ENCODE measurements at places on chromosomes 5 and 9. TPM values are rescaled to one million over a fixed set of nuclear protein-coding genes. Genes with fewer than 3 reads are reported as not detected.

Gene SPINK4
- not detected for total RNA-seq

Gene CD72
- total RNA-seq = 9.4 TPM

Gene GABRA6
- total RNA-seq = not detected

Gene TARS1
- 248 TPM for total RNA-seq

Gene PLAA
- 32.2 TPM for total RNA-seq

Gene SLC34A3
- not detected for total RNA-seq

Gene SLC4A9
- total RNA-seq = 0.26 TPM

Gene ZFP2
- total RNA-seq = 0.40 TPM

GRCh38 chr5:140349244-140349643 lies 2.8 kb upstream of the HBEGF start:
- DNase-seq = no peak

- no peak for DNase-seq
Observed at GRCh38 chr5:43753069-43753468, 150.1 kb downstream of the NNT start.

GRCh38 chr5:38726279-38726678 lies 119.5 kb upstream of the OSMR start:
- DNase-seq = no peak

- DNase-seq = no peak
Observed at GRCh38 chr5:6581559-6582426, 51.1 kb downstream of the NSUN2 start.

GRCh38 chr5:55344392-55344992 lies 36.7 kb downstream of the MTREX start:
- peak; percentile 69 for DNase-seq

GRCh38 chr5:160649304-160649703 lies 202.7 kb downstream of the ATP10B start:
- no peak for DNase-seq

DNA sequence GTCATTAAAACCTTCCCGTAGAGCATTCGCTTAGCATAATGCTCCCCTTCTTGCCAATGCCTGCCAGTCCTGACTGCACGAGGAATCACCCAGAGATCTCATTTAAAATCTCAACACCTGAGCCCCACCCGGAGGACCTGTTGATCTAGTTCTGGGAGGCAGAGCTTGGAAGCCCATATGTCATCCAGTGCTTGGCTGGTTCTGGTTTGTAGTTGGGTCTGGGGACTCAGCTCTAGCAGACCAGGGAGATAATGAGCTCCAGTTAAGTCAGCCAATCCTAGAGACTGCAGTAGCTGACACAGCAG lies 131.8 kb upstream of the DAP start:
- DNase-seq = no peak

DNA sequence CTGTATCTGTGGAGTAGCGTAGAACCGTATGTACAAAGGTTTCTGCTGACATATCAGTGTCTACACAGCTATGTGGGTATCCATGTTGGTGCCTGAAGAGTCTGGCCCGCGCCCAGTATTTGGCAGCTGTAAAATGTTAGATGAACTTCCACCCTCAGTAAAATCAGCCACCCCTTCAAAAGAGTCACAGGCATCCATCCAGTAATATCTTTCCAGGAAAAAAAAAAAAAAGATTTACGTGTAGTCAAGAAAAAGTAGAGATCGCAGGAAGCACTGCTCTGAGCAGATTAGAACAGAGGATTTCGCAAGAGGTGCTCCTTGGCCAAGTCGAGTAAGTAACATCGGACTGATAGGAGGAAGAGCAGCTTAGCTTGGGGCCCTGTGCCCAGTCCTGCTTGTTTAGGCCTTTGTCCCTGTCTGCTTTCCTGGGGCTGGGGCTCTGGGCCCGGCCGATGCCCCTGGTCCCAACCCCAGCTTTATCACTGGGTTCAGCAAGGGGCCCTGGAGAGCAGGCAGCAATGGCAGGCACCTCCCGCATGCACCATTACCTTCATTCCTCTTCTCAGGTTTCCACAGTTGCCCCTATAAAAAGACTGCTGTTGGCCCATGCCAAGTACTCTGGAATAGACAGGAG lies 21.2 kb downstream of the DAPK1 start:
- no peak for DNase-seq

DNA sequence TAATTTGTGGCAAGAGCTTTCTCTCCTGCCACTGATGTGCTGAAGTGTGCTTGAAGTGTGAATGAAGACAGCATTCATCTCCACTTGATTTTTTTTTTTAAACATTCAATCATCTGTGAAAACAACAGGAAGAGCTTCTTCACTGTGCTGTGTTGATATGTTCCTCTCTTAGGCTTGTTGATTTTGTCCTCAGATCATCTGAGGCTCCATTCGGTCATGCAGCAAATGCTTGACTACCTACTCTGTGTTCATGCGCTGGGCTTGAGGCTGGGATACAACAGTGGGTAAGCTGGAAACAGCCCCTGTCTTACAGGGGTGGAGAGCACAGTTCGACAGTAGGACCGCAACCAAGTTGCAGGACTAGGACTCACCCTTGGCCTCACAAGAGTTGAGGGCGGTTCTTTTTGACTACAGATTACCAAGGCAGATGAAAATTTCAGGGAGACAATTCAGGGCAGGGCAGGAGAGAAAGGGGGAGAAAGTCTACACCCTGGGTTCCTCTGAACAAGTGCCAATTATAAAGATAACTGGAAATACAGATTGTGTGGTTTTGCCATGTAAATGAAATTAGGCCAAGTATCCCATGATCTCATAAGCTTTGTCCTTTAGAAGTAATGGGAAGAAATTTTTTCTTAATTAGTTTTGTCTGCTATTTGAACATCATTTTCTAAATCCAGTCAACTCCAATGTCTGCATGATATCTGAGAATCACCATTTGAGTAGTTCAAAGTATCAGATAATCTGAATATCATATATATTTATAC lies 31.0 kb upstream of the F2R start:
- DNase-seq = no peak

GRCh38 chr5:67021962-67022361 lies 174.6 kb downstream of the CD180 start:
- no peak for DNase-seq

DNA sequence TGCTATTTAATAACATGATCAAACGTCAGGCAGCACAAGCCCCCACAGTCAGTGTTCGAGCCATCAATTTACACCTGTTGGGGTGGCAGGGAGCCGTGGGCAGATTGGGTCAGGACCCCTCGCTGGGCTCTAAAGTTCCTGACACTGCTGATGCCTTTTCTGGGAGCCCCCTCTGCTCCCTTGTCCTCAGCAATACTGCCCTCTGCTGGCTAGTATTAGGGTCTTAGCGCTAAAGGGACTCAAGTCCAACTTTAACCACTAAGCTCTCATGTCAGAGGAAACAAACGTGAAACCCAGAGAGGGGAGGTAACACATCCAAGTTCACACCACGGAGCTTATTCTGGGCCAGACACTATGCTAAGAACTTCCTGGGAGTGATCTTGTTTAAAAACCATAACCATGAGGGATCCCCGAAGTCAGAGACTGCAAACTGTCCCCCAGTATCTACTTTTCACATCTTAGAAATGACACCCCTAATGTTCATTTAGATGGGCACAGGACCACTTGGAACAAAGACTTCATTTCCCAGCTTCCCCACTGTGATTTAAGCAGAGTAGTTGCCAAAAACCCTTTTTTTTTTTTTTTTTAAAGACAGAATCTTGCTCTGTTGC lies 20.4 kb downstream of the ANKS6 start:
- peak; percentile 30 for DNase-seq

DNA sequence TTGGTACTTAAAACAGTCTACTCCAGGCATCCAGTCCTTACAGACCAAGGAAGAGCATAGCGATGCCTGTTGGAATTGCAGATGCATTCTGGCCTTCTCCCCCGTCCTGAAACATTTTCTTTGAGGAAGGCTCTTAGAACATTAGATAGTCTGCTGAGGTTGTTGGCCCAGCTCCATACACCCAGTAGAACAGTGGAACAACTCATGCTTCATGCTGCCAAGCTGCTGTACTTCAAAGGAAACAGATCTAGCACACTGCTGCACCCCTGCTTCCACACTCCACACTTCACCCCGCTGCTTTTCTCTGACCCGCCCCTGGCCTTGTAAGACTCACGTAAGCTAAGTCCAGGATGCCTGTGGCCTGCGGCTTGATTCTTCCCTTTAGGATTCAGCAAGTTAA lies 33.4 kb upstream of the NCS1 start:
- DNase-seq = peak; percentile 27

DNA sequence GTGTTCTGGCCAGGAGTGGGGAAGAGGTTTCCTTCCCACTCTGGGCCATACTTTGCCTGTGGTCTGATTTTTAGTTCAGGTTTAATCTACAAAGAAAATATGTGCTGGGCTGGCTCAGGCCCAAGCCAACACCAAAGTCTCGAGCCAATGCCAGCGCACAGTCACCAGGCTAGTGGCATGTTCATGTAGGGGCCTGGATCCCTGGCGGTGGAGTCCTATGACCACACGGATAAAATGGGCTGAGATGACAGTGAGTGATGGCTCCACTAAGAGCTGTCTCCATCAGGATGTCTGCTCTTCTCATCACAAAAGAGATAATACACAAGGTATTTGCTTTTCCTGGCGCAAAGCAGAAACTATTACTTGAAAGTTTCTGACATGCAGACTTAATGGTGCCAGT lies 92.9 kb upstream of the PTPN3 start:
- DNase-seq = no peak

DNA sequence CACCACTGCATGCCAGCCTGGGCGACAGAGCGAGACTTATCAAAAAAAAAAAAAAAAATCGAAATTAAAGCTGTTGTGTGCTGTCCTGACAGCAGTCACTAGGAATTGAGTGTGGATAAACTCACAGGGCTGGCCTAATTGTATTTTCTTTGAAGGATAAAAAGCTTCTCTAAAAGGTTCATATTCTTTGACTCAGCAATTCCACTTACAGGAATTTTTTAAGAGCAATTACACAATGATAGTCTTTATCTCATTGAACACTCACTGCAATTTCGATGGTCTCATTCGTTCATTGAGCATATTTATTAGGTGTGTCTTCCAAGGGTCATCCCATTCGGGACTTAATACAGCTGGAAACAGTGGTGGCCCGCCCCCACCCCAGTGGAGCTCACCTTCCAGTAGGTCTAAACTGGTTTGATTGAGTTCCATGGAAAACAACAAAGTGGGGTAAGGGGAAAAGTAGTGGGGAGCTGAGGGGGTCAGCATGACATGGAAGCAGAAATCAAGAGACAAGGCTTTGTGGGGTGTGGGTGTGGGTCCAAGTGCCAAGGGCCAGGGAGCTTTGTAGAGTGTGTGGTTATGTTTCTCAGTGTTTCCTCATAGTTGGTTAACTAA lies 6.7 kb downstream of the CDK9 start:
- DNase-seq = no peak

DNA sequence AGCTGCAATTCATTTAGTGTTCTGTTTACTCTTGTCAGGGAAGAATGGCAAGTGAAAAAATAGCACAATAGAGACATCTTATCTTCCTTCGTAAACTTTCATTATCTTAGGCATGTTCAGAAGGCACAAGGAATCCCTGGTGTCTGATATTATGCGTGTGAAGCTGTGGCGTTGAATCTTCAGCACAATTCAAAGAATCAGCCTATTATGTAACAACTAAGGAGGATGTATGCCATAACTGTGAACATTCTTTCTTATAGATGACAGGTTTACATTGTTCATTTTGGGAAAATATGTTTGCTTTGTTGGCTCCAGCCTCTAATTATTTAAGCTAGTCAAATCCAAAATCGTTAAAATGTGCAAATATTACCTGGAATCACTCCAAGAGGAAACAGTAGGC lies 446.1 kb downstream of the ANXA1 start:
- no peak for DNase-seq

DNA sequence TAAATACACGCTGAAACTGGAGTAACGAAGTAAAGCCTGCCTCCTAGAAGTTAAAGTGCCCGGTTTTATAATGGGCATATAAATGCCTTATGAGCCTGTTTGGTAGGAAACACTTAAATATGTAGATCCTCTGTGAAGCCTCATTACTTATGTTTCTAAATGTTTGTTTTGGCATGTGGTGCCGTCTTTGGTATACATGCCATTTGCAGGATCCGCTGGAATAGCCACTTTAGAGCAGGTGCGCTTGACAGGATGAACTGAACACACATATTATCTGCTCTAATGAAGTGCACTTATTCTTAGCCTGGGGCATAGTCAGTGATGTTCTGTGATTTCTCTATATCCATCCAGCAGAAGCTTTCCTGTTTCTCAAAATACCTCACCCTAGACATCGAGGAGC lies 778.1 kb upstream of the WWC1 start:
- DNase-seq = no peak

DNA sequence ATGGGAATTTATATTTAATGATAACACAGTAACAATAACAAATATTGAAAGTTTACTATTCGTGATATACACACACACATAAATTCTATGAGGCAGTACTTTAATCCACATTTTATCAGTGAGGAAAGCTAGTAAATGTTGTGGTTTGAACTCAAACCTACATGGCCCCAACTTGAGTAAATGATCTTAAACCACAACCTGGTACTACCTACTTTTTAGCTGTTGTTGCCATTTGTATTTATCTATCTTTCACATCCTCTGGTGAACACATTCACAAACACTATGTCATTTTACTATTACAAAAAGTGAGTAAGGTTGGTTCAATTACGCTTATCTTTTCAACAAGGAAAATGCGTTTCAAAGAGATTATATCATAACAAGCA lies 186.1 kb downstream of the SMC2 start:
- no peak for DNase-seq

DNA sequence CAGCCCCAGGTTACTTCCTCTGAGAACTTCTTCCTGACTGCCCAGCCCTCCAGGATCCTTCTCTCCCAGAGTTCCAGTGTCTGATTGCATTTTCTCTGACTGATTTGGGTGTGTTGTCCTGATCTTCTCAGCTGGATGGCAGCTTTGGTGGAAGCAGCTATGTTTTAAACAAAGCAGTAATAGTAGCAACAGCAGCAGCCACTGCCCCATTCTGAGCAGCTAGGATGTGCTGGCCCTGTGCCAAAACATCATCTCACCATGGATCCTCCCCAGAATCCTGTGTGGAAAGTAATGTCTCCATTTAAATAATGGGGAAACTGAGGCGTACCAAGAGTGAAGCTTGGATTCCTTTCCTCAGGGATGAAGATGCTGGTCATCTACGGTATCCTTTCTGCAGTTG lies 46.4 kb upstream of the PSD2 start:
- DNase-seq = no peak

GRCh38 chr9:36995927-36996705 lies 38.0 kb downstream of the PAX5 start:
- DNase-seq = peak; percentile 69

DNA sequence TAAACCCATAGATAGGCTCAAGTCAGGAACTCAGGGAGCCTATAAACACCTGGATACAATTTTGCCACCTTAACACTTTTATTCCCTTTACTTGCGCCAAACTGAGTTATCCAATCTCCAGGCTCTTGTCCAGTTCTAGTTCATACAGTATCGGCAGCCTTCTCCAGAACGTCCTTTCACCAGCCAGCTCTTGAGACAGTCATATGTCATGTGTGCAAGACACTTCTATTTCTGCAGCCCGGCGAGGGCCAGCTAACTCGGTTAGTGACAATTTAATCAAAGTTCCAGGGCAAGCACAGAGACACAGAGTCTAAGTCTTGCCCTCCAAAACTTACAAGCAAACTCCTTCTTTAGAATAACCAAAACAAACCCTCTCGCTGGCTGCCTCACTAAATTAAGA lies 12.9 kb downstream of the ABCA1 start:
- DNase-seq = no peak

GRCh38 chr5:112977440-112977861 lies 853 bp downstream of the DCP2 start:
- no peak for DNase-seq

All from activated CD4-positive, alpha-beta memory T cell treated with anti-CD3 and anti-CD28 coated beads for 36 hours (primary cell).